ENCODE measurements at places on chromosomes 3 and 15. TPM values are rescaled to one million over a fixed set of nuclear protein-coding genes. Genes with fewer than 3 reads are reported as not detected.

Gene KLHL40
- total RNA-seq: not detected

Gene CYFIP1
- 128 TPM for total RNA-seq

Gene PIK3R4
- total RNA-seq: 32.5 TPM

Gene ABI3BP
- 4.3 TPM for total RNA-seq

GRCh38 chr3:66312039-66312438 is 91.2 kb downstream of the SLC25A26 start:
- H3K4me1 ChIP-seq: no peaks in the 10 kb centered on the region
- no peak overlapping the region for H3K27ac ChIP-seq
- no peak overlapping the region for H3K4me3 ChIP-seq

DNA sequence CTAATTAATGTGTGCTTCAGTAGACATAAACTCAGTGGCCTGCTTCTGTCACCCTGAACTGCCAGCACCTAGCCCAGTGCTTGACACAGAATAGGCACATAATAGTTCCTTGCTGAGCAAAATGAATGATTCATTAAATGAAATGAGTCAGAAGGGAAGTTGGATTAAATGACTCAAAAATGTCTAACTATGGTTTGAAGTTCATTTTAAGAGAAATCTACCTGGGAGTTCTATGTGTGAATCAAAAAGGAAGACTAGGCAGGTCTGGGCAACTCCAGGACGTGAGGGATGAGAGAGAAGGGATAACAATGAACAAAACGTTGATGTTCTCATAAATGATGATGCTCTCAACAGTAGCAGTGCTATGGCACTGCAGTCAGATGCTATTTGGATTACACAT is 175.0 kb downstream of the CFAP20DC start:
- no peak overlapping the region for H3K4me3 ChIP-seq
- no peaks in the 10 kb centered on the region for H3K4me1 ChIP-seq
- no peak overlapping the region for H3K27ac ChIP-seq
- peak; percentile 0 for DNase-seq

GRCh38 chr3:54353546-54353945 is 231.2 kb downstream of the CACNA2D3 start:
- no peaks in the 10 kb centered on the region for H3K27me3 ChIP-seq
- no peak overlapping the region for H3K27ac ChIP-seq
- DNase-seq: no peak
- H3K4me1 ChIP-seq: no peaks in the 10 kb centered on the region

All from A673 (cell line).